ENCODE measurements at places on chromosomes 4 and X. TPM values are rescaled to one million over a fixed set of nuclear protein-coding genes. Genes with fewer than 3 reads are reported as not detected.

The AFAP1 gene
- total RNA-seq, result 125 TPM

The UGT2B10 gene
- total RNA-seq, result not detected

The GYPB gene
- not detected for total RNA-seq

The GYPE gene
- total RNA-seq, result 0.54 TPM

The PFKFB1 gene
- not detected for total RNA-seq

The SULT1E1 gene
- 10.2 TPM for total RNA-seq

The JAKMIP1 gene
- 0.18 TPM for total RNA-seq

The MAGED1 gene
- total RNA-seq, result 352 TPM

The TLL1 gene
- total RNA-seq, result 0.16 TPM

The RNF212 gene
- 4.2 TPM for total RNA-seq

The HTR2C gene
- total RNA-seq, result not detected

The FOXP3 gene
- total RNA-seq, result not detected

The HSPA4L gene
- 0.54 TPM for total RNA-seq

The STATH gene
- total RNA-seq, result not detected

The BMP2K gene
- 15.7 TPM for total RNA-seq

The CDKL5 gene
- 2.5 TPM for total RNA-seq

The FAT4 gene
- 27.2 TPM for total RNA-seq

The RADX gene
- total RNA-seq, result not detected

The NLGN4X gene
- total RNA-seq, result 0.49 TPM

The DACH2 gene
- total RNA-seq, result not detected

The RPS6KA3 gene
- 24.0 TPM for total RNA-seq

The SEC24D gene
- total RNA-seq, result 138 TPM

The PLAC8 gene
- 3.4 TPM for total RNA-seq

The CT45A7 gene
- total RNA-seq, result not detected

The RIBC1 gene
- total RNA-seq, result 0.16 TPM

The RHOXF1 gene
- not detected for total RNA-seq

The MAGEB6 gene
- total RNA-seq, result not detected

The XAGE2 gene
- not detected for total RNA-seq

The TMEM255A gene
- total RNA-seq, result not detected

The DDX53 gene
- not detected for total RNA-seq

The XG gene
- total RNA-seq, result 1.8 TPM

The TMPRSS11F gene
- total RNA-seq, result not detected

The CXorf65 gene
- not detected for total RNA-seq

The PAGE5 gene
- not detected for total RNA-seq

The ARMCX4 gene
- 2.1 TPM for total RNA-seq

Data from cardiac atrium fibroblast (primary cell).